Germinal center (tissue), 1 donor: ENCODE measurements at places on chromosomes 4 and X.

- DNase-seq, result no peak
Observed at GRCh38 chr4:102438396-102439235, 62.5 kb upstream of the NFKB1 start.

- DNase-seq, result no peak
Observed at GRCh38 chr4:24395937-24396336, 188.4 kb downstream of the DHX15 start.

GRCh38 chr4:71050809-71051208, 57.4 kb downstream of the DCK start:
- DNase-seq, result no peak

- DNase-seq, result no peak
Observed at GRCh38 chr4:185585211-185585610, 49.9 kb upstream of the PDLIM3 start.

DNA sequence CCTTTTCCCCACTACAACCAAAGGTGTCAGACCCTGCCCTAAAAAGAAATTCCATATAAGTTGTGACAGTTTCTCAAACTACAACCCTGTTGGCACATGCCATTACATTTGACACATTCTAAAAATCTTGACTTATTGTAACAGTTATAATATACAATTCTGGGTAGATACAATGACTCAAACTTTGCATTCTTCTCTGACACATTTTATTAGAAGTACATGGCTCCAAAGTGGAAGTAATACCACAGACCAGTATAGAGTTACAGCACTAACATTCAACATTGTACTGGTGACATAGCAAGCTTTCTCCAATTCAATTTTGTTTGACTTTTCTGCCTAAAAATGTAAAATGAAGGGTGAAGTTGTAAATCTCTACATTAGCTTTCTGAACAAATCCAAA, 196.6 kb upstream of the ETNPPL start:
- no peak for DNase-seq

DNA sequence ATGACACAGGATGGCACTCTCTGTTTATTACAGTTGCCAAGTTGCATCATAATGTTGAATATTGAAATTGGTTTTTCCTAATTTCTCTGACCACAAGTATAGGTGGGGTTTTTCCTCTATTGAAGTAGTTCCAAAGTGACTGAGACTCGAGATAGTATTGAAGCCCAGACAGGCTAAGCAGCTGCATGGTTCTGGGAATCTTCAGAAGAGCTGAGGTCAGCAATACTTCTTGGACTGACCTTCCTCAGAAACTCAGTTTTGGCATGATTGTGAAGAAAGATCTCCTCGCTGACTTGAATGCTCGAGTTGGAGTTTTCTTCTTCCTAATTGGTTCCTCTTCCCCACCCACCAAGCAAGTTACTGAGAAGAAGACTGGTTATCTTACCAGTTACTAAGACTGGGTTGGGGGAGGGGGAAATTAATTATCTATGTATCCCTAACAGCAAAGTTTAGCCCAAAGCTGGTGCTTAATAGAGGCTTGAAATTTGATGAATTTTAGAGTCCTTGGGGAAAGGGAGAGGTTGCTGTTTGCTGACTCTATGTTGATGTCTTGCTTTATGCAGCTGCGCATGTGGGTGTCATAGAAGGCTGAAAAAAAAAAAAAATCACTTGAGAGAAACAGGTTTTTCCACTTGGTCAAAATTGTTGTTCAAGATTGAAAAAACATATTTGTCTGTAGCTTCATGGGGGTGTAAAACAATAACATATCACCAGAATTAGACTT, 91.1 kb downstream of the P2RY10 start:
- no peak for DNase-seq

GRCh38 chr4:110344165-110344564, 131.8 kb upstream of the ENPEP start:
- no peak for DNase-seq

DNA sequence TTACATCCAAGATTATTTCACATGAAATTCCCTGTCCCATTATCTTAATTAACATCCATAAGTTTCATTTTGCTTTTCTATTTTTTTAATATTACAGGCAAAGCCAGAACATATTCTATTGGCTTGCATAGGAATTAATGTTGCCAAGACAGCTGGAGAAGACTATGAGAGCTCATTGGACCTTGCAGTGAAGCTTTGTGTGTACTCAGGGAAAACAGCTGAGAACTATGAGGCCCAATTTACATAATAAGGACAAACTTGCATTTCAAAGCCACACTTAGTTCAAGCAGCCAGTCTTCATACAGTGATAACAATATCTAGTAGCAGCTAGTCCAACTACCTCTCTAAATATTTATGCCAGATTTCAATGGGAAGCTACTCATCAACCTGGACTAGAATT, 134.4 kb downstream of the DDX53 start:
- DNase-seq, result no peak

- DNase-seq, result no peak
Observed at GRCh38 chr4:150234246-150234645, 156.0 kb downstream of the DCLK2 start.

GRCh38 chr4:165844161-165844560, 28.9 kb upstream of the TLL1 start:
- DNase-seq, result no peak

DNA sequence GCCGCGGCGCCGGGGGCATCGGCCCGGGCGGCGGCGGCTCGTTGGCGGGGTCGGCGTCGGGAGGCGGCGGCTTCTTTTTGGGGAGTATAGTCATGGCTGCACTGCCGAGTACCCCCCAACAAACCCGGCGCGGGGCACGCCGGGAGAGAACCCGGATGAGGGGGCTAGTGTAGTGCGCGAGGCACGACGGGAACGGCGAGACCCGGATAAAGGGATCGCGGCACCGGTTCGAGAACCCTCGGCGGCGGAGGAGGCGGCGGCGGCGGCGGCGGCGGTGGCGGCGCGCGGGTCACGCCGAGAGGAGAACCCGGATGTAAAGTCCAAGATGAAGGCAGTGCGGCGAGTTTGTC, at the start of gene OTUD5:
TSS of gene OTUD5 (minus strand) at position 131 of the 350 bp plus-strand sequence. CDS start at position 94, 37 bp downstream.
- peak; percentile 62 for DNase-seq

- peak; percentile 22 for DNase-seq
Observed at GRCh38 chr4:80876810-80877209, 153.7 kb upstream of the BMP3 start.

- no peak for DNase-seq
Observed at GRCh38 chr4:3530663-3531254, 1.5 kb downstream of the LRPAP1 start.

DNA sequence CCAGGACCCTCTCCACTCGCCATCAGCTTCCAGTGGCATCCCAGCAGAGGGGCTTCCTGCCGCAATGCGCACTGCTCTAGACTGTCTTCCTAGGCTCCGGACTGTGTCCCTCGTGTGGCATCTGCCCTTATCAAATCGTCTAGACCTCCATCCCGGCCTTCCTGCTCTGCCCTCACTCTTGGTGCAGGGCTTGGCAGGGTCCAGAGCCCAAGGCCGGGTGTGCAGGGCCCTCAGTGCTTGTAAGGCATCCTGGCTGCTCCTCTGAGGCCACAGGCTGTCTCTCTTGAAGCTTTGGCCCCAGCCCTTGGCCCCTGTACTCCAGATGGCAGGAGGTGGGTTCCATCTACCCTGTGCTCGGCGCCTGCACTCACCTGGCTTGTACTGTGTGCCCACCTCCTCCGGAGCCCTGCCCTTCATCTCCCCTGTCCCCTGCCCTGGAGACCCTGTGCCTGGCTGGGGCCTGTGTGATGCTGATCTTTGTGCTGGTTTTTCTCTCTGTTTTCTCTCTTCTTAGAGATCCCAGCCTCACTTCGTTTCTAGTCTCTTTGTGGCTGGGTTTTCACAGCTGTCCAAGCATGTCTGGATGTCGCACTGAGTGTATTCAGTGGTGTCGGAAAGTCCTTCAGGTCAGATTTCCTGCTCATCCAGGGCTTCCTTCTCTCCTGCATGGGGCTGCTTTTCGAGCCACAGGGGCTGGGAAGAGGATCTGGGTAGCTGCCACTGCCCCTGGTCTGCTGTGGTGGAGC, 3.7 kb upstream of the TREX2 start:
- no peak for DNase-seq

DNA sequence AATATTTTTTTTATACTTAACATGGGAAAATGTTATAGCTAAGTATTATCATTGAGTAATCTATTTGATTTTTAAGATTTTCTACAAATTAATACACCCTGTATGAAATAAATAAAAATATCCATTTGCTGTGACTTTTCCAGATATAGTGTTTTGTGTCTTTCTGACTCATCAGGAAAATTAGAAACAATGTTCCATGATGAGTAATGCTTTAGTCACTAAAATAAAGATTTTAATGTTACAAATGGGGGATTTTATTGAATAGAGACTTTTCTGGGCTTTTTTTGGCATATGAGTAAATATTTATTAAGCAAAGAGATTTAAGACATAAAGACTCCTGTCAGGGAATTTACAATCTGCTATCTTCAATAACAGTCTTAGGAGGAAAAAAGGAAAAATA, 279.2 kb upstream of the NOCT start:
- no peak for DNase-seq

DNA sequence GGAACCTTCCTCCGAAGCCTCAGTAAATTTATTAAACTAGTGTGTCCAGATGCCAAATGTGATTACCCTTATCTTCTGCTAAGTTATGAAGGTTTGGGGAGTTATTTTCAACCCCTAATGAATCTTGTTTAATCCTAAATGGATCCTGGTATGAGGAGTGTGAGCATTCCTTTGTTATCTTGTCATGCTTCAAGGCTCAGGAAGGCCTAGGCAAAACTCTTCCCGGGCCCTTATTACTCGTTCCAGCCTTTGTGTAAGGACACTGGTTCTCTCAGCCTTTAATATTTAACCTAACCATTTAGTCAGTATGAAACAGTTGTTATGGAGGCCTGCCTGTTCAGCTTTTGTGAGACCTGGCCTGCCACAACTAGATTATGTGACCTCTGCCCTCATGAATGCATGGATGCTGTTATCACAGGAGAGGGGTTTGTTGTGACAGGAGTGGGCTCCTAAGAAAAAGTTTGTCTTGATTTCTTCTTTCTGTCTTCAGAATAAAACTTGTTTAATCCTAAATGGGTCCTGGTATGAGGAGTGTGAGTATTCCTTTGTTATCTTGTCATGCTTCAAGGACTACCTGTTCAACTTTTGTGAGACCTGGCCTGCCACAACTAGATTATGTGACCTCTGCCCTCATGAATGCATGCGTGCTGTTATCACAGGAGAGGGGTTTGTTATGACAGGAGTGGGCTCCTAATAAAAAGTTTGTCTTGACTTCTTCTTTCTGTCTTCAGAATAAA, 181.7 kb downstream of the SLC39A8 start:
- no peak for DNase-seq
